ENCODE measurements at places on chromosomes 11 and 22.

GRCh38 chr11:110128161-110128560 is 35.0 kb downstream of the ZC3H12C start:
- DNase-seq, result no peak

DNA sequence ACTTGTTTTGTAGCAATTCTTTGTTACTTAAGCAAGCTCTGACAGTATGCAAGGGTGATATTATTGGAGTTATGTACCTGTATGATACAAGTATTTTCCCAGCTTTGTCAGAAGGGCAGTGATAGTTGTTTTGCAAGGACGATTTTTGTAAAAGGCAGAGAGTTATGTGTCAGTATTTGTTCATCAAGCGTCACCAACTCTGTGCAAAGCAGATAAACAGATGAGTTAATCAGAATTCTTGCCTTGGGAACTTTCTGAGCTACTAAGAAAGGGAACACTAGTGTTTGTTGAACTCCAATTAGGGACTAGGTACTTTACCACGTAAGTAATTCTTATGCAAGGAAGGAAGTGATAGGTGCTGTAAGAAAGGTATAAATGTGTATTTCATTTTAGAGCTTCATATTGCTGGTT is 1.4 kb downstream of the USP47 start:
- no peak for DNase-seq

- DNase-seq, result no peak
Observed at GRCh38 chr11:12696911-12697581, 22.8 kb downstream of the TEAD1 start.

GRCh38 chr11:117932426-117932825 is 3.2 kb upstream of the TMPRSS13 start:
- DNase-seq, result no peak

DNA sequence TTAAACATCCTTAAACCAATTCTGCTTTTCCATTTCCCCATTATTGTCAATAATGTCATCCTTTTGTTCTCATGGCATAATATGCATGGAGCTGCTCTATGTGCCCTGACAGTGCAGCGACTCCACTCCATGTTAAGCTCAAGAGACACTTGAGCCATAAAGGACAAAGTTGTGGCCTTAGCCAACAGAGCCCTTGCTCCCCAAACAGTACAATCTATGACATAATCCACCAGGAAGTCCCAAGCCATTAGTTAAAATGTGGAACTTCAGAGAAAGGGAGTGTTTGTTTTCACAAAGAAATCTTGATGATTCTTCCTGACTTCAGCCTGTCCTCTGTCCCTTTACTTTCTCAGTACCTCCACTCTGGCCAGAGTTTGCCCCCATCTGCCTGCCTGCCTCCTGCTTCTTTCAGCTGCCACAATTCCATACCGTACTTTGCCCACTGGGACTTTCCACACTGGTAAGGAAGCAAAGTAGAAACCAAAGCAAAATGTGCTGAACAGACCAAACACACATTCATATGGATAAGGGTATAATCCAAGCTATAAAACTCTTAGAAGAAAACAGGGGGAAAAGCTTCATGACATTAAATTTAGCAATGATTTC is 46.3 kb upstream of the ZC3H12C start:
- no peak for DNase-seq

DNA sequence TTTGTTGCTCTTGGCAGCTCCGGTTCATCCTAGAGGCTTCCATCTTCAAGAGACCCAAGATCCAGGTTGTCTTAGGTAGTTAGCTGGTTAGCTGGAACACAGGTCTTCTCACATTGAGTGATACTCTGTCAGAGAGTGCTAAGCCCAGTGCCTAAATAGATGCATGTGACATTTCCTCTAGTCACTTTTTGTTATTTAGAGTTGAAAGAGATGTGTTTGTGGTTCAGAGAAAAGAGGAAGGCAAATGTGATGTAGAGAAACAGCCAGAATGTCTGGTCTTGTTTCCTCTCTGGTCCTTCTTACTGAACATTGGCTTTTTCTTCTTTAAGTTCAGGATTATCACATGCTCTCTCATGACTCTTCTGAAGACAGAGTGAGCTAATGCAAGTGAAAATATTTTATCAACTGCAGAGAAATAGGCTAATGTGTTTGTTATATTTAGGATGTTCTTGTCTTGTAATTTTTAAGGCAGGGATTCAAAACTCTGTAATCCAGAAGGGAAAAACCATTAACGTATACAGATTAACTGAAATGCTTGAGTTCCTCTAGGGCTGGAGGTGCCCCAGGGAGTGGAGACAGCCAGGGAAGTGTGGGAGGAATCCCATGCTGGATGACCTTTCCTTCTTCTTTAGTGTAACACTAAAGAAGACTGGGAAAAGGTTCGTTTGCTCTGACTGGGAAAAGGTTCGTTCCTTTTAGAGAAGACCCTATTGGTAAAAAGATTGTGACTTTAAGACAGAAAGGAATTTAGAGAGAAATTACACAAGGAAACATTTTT is 75.4 kb downstream of the SWAP70 start:
- DNase-seq, result no peak

DNA sequence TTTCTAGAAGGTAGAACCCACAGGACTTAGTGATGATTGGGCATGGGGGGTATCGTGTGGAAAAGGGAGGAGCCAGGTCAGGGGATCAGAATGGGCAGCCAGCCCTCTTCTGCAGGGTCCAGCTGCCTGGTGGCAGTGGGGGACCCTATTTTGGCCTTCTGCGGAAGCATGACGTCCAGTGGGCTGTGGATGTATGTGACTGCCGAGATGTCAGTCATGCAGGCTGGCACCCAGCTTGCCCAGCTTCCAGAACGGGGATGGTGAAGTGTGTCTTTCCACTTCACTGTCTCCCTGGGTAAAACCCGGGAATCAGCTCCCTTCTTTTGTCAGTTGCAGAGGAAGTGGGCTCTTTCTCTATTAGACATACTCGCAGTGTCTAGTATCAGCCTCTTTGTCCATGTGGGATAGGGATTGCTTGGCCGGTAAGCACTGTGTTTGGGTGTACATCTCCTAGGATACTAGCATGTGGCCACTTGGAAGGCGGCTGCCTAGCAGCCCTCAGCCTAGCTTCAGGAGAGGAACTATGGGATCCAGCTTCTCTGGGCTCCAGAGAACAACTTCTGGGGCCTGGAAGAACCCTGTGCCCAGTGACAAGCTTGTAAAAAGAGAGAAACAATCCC is 51.4 kb downstream of the GRIK4 start:
- no peak for DNase-seq

DNA sequence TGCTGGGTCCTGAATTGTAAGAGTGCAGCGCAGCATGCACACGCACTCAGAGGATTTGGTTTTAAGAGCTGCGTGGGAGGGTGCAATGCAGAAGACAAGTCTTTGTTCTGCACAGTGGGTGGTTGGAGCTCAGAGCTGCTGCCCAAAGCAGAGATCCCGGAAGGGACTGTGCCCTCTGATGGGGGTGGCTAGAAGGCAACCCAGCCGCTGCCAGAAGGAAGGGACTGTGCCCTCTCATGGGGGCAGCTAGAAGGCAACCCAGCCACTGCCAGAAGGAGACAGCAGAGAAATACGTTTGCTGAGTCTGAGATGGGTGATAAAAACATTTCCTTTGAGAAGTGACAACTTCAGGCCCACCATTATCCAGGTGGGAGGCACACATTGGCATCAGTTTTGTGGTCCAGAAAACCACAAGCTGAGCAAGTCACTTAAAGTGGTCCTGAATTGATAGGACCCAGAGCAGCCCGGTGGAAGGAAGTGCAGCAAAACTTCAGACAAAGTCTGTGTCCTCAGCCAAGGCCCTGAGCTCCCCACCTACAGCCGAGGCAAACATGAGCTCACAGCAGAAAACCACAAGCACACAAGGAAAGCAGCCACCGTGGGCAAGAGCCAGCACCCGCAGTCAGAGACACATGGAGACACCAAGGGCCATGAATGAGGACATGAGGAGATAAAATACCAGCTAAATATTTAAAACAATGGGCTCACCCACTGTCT is 4.3 kb downstream of the KRTAP5-6 start:
- peak; percentile 27 for DNase-seq

- no peak for DNase-seq
Observed at GRCh38 chr11:117545706-117546105, 218.1 kb downstream of the CEP164 start.

DNA sequence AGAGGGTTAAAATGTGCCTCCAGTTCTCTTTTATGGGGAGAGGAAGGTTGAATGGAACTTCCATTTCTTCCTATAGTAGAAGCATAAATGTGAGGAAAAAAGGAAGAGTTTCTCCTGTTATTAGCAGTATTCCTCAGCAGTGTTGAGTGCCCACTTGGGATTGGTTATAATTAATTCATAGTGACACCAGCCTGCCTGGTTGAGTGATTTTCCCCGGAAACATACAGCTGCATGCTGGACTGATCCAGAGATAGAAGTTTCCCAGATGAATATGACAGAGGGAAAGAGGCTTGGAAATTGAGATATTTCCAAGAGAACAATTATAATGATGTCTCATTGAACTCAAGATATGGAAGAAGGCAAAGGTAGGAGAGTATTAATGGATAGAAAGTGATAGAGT is 28.3 kb downstream of the RAB39A start:
- no peak for DNase-seq

DNA sequence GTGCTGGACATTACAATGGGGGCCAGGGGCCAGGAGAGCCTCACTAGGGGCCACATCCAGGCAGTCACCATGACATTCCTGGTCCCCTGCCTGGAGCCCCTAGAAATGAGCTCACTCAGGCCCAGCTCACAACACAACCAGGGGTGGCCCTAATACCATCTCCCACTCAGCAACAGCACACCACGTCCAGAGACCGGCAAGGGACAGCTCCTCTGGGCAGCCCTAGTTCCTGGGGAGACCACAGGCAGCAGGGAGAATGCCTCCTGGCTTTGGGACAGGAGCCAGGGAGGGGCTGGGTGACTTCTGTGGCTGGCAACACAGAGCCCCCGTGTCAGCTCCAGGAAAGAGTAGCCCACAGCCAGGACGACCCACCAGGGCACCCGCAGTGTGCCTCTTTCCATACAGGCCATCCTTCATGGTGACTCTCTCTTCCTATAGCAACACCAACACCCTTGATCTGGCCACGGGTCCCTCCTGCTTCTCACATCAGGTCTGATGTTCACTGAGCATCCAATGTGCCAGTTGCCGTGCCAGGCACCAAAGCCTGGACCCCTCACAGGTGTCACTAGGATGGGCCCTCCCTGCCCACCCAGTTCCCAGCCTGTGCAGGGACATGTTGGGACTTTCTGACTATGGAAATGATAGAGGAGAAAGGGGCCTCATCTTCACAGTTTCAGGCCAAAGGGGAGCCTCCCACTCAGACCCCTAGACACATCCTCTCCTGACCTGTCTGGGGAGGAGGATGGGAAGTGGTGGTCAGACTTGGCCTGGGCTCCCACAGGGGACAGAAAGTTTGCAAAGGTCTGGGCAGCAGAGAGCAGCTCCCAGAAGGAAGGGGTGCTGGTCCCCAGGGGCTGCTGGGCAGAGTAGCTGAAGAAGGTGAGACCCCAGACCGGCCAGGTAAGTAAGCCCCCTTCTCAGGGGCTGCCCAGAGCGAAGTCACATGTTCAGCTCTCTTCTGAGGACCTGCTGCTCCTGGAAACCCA is 43.2 kb downstream of the IGLL5 start:
- no peak for DNase-seq
